ENCODE measurements at places on chromosomes 7 and 10. TPM values are rescaled to one million over a fixed set of nuclear protein-coding genes. Genes with fewer than 3 reads are reported as not detected.

SPDYE8 gene
- not detected for total RNA-seq

PDK4 gene
- total RNA-seq: not detected

TRIM73 gene
- total RNA-seq: 7.9 TPM

ASCC1 gene
- 36.8 TPM for total RNA-seq

UTF1 gene
- total RNA-seq: not detected

TLX1 gene
- total RNA-seq: not detected

BAIAP2L1 gene
- 1.1 TPM for total RNA-seq

FGL2 gene
- 9.4 TPM for total RNA-seq

HOXA4 gene
- not detected for total RNA-seq

EIF5AL1 gene
- 1.1 TPM for total RNA-seq

IRF5 gene
- 17.7 TPM for total RNA-seq

DNA sequence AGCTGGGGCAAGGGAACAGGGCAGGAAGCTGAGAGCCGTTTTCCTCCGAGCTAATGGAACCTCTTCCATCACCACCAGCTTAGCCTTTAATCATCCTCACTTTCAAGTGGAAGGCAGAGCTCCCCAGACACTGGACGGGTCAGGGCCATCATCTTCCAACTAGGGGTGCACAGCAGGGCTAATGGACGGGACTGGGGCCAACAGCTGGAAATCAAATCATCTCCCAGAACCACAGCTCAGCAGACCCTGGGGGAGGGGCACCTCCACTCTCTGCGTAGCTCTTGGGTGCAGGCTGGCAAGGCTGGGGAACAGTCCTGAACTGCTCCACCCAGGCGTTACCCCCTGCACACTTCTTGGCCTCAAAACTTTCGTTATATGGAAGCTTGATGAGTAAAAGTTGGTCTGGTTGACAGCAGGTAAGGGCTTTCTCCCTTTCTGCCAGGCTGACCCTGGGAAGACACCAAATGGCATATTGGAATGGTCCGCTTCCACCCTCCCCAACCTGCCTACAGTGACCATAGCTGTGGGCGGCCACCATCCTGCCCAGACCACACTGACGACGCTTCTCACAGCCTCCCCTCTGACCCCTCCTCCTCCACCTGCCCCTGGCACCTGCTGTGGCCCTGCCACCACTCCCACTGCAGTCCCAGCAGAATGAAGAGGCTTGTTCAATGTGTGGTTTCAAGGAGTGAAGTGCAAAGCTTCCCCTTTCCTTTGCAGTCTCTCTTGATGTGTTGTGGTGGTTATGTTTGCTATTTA, 51.7 kb upstream of the RET start:
- no peak for DNase-seq

GRCh38 chr7:7766671-7767070, 48.3 kb upstream of the RPA3 start:
- DNase-seq: no peak

DNA sequence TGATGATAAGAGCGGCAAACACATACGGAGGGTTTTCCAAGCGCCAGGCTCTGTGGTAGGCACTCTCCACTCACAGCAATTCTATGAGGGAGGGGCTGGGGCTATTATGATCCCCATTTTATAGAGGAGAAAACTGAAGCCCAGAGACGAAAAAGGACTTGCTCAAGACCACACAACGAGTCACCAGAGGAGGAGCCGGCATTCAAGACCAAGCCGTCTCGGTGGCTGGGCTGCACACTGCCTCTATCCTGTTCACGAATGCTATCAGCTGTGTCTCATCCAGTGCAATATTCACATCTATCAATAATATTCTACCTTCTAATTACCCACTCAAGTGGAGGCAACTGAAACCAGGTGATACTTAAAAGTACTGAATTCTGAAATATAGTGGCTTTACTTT, 67.8 kb upstream of the NMT2 start:
- DNase-seq: no peak

GRCh38 chr10:5381187-5381586, 16.4 kb downstream of the UCN3 start:
- no peak for DNase-seq

DNA sequence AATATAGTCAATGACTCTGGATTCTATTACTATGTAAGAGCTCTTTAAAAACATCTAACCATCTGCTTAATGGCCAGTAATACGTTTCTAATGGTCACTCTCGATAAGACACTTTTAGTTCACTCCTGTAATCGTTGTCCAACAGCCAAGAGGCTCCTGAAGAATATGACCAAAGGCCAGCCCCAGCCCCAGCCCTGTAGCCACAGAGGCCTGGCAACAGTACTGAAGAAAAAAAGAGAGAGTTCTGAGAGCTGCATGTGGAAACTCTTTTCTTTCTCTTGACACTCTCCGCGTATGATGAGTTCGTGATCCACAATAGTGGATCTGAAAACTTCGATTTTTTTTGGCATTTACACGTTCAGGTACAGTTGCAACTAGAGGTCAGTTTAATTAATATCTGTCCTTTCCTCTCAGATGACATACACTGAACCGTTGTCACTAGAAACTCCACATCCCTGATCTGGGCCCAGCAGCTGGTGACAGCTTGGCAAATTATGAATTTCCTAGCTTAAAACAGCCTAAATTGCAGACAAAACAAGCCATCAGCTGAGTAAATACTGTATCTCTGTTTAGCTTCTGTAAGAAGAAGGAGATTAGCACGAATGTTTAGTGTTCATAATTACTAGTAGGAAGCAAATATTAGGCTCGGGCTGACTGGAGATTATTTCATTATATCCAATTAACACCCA, 456.7 kb downstream of the LRMDA start:
- DNase-seq: no peak

DNA sequence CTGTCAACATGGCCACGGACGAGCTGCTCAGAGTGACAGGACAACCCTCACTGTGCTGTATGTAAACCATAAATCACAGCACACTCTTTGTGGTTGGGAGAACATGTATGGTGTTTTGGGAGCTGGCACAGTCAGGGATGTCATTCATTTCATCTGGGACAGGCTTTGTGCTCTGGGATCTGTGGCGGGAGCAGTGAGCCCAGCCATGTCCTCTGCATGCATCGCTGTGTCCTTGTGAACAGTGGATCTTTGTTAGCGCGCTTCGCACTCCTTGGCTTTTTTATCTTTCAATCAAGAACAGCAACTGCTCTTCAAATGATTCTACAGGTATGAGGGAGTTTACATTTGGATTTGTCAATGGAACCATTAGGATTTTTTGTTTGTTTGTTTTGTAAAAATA, 7.1 kb downstream of the CCM2 start:
- no peak for DNase-seq

- DNase-seq: no peak
Observed at GRCh38 chr10:19815036-19815730, 1.0 kb upstream of the PLXDC2 start.

DNA sequence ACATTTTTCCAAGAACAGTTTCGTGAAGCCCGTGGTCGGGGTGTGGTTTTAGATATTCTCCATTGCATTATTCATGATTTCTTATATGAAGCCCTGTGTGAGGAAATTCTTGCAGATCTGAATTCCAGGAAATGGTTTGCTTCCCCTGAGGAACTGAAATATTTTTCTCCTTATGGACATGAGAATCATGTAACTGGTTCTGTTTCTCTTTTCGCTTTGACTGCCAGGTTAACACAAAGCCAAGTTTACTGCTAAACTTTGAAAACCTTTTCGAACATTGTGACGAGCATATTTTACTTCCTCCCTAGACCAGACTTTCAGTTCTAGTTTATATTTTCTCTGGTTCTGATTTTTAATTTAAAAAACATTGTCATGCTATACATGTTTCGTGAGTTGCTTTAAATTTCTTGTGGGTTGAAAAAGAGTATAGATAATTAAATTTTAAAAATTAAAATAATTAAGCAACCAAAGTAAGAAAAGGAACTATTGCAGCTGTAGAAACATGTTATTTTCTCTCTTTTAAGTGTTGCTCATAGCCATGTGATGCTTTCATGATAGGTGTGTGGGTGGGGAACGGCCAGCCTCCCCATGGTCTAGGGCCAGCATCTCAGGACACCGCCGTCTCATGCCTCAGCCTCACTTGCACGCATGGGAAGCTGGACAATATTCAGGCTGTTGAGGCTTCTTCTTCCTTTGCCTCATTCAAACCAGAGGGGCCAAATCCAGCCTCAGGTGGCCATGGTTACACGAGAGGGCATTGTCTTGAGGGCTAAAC, 97.1 kb downstream of the CREB5 start:
- DNase-seq: no peak

GRCh38 chr10:2222631-2223030, 485.3 kb upstream of the ADARB2 start:
- DNase-seq: no peak

- no peak for DNase-seq
Observed at GRCh38 chr10:88482220-88482619, 100.9 kb downstream of the RNLS start.

- peak; percentile 56 for DNase-seq
Observed at GRCh38 chr7:151631570-151631952, 111.9 kb upstream of the RHEB start.

DNA sequence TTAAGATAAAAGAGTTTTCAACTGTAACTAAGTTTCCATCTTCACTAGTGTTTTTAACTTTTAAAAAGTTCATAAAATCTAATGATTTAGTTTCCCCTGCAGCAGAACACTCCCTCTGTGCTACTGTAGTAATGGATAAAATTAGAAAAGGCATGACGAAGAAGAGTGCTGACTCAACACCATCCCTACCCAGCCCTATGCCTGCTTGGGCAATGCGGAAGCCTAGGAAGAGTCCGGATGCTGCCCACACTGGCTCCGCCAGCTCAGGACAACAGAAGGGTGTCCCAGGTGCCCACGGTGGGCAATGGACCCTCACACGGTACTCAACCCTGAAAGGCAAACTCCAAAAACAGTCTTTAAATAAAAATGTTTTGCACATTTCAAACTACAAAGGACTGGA, 118.2 kb downstream of the LARP4B start:
- DNase-seq: no peak

DNA sequence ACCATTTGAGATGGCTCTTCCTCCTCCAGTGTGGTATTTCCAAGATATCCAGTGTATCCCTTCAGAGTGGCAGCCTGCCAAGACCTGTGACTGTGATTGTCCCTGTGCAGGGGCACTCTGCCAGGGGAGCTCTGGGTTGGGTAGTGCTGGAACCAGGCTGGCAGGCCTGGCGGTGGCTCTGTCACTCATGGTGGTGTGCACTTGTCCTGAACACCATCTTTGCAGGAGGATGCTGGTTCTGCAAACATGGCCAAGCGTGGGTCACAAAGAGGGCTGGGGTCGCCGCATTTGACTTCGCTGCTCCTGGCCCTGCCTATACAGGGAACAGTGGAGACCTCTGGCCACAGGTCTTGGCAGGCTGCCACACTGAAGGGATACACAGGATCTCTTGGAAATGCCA, 205.2 kb downstream of the PRPF18 start:
- DNase-seq: no peak

DNA sequence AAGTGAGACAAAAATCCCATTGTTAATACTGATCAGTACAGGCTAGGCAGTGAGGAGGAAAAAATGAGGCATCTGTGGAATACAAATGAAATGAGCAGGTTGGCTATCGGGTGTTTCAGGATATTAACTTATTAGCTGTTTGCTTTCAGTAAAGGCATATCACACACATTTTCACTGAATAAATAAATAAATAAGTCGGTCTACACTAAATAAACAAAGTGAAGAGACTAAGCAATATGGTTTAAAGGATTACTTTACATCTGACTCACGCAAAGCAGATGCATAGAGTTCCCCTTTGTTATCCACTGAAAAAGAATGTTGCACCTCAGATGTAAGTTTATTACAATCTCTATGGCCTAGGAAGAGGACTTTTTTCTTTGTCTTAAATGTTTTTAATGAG, 6.3 kb upstream of the SEMA3A start:
- no peak for DNase-seq

DNA sequence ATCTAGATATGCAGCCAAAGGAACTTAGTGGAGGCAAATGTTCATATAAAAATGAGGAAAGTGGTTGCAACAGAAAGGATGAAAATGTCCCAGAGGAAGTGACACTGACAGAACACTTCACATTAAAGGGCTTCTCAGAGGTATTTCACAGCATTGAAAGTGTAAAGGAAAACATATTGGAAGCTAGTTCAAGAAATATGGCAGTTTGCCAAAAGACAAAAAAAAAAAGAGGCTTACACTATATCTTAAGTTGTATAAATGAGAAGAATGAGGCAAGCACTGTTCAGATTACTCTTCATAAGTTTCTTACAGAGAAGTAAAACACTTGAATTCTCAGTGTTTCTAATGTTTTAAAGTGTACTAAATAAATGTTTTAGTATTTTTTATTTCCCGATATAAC, 20.1 kb downstream of the RUNDC3B start:
- DNase-seq: no peak

DNA sequence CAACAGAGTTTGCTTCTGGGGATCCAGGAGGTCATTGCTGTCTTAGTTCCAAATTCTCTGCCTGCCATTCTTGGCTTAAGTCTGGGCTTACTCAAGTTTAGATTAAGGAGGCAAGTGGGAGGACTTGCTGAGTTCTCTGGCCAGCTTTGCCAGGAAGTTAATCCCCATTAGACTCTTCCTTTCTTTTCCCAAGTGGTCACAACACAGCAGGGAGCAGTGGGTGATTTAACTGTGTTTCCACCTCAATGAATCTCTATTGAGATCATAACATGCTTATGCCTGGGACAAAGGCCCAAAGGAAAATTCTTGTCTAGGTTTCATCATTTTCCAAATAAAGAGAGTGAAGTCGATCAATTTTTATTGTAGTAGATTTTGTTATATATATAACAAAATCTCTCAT, 1159.6 kb downstream of the SORCS3 start:
- DNase-seq: no peak

DNA sequence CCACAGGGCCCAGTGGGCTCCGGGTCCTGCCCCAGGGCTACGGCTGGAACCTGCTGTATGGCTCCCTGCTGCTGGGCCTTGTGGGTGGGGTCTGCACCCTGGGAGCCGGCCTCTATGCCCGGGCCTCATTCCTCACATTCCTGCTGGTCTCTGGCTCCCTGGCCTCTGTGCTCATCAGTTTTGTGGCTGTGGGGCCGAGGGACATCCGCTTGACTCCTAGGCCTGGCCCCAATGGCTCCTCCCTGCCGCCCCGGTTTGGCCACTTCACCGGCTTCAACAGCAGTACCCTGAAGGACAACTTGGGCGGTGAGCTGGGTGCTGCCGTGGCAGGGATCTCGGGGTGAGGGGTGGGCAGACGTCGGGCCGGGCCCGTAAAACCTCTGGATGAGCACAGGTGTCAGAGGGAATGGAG, 4.4 kb downstream of the SLC12A9 start:
- DNase-seq: no peak

GRCh38 chr10:114404171-114405010, at the start of gene AFAP1L2:
Gene AFAP1L2 (minus strand): TSS chr10:114404502. CDS start chr10:114404455, 47 bp downstream.
- no peak for DNase-seq

DNA sequence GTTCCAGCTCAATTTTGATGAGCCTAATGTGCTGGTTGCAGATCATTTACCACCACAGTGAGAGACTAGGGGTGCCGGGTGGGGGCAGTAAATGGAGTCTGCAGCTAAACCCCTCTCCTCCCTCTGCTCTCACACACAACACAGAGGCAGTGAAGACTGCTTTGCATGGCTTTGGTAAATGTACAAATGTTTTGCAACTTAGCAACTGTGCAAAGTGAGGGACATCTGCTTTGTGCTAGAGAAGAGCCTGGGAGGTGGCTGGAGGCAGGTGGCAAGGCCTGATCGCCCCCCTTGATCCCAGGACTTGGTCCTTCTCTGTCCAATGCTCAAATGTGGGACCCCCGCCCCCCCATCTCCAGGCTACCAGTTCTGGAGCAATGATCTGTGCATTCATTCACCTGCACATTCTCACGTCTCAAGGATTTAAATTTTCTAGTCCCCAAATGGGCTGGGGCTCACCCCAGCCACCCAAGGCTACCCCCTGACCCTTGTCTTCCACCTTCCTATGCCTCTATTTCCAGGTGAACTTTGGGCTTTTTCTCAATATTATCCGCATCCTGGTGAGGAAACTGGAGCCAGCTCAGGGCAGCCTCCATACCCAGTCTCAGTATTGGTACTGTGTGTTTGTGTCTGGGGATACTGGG, 11.6 kb downstream of the GHRHR start:
- peak; percentile 18 for DNase-seq

All from activated CD8-positive, alpha-beta memory T cell treated with anti-CD3 and anti-CD28 coated beads, Interleukin-2, amount 10 ng/mL, durations not matched to agents 7 days and 5 days (primary cell).